ENCODE measurements at places on chromosomes 6 and 20.

GRCh38 chr20:1633535-1633934 is 13.7 kb upstream of the SIRPB1 start:
- H3K27me3 ChIP-seq, result no peaks in the 10 kb centered on the region
- H3K4me1 ChIP-seq, result no peaks in the 10 kb centered on the region
- DNase-seq, result no peak
- no peak overlapping the region for H3K27ac ChIP-seq
- no peak overlapping the region for H3K4me3 ChIP-seq

GRCh38 chr6:39330057-39330456 is 7.6 kb upstream of the KCNK16 start:
- H3K27me3 ChIP-seq, result no peaks in the 10 kb centered on the region
- no peak overlapping the region for H3K4me3 ChIP-seq
- no peak for DNase-seq
- H3K36me3 ChIP-seq, result no peaks in the 10 kb centered on the region
- no peak overlapping the region for H3K27ac ChIP-seq

DNA sequence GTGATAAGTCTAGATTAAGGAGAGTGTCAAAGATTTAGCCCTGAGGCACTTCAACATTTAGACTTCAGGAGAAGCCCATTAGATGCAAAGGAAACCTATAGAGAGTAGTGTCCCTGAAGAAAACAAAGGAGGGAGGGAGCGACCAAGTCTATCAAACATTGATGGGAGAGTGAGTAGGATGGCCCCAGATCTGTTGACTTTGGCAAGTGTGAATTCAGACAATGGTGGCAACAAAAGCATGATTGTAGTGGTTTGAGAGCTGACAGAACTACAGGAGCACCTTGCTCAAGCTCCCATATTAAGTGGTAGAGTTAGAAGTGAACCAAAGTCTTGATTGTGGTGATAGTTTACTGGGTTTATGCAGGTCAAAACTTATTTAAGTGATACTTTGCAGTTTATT is 979 bp upstream of the ABCF1 start:
- H3K27ac ChIP-seq, result peak overlapping the region; percentile 97
- no peak for DNase-seq
- H3K4me1 ChIP-seq, result peaks cover 19% of the 10 kb centered on the region

DNA sequence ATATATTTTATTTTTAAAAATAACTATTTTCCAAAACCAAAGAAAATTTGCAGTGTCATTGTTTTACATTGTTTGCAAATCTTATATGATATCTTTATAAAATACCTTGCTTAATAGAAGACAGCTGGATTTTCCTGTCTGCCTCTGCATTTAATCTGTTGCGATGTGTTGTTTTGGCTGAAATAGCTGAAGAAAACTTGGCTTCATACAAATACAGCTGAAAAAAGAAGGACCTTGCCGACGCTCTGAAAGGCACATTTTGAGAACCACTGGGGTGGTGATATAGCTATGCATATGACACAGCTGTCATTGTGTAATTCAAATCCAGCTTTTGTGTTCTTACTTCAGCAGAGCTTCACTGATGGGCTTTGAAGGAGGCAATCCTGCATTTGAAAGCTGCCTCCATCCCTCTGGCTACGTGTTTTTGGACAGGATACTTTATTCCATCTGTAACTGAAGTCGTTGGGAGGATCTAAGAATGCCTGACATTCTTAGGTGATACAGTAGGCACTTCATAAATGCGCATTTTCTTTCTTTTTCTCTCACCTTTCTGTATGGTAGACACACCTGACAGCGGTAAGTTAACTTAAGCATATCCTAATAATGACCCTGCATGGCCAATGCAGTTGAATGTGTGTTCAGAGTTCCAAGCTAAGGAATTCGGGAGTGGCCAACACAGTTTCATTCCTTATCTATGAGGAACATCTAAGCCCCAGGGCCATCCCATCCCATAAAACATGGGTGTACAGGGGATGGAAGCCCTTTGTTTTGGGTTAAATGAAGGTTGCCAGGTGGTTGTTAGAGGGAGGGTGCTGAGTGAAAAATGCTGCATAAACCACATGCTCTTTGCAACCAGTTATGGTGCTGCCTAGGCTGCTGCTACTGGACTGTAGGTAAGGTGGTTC is 213.0 kb downstream of the TFAP2A start:
- peak overlapping the region; percentile 35 for H3K4me3 ChIP-seq
- H3K27ac ChIP-seq, result peak overlapping the region; percentile 64
- H3K4me1 ChIP-seq, result peaks cover 17% of the 10 kb centered on the region
- H3K27me3 ChIP-seq, result no peaks in the 10 kb centered on the region
- H3K36me3 ChIP-seq, result no peaks in the 10 kb centered on the region

- no peak overlapping the region for H3K27ac ChIP-seq
- peak overlapping the region; percentile 68 for H3K4me3 ChIP-seq
- DNase-seq, result no peak
- peaks cover 12% of the 10 kb centered on the region for H3K4me1 ChIP-seq
- peaks cover 23% of the 10 kb centered on the region for H3K27me3 ChIP-seq
- no peaks in the 10 kb centered on the region for H3K36me3 ChIP-seq
These were observed 1.2 kb downstream of the ACSS1 start for GRCh38 chr20:25056690-25057233.

DNA sequence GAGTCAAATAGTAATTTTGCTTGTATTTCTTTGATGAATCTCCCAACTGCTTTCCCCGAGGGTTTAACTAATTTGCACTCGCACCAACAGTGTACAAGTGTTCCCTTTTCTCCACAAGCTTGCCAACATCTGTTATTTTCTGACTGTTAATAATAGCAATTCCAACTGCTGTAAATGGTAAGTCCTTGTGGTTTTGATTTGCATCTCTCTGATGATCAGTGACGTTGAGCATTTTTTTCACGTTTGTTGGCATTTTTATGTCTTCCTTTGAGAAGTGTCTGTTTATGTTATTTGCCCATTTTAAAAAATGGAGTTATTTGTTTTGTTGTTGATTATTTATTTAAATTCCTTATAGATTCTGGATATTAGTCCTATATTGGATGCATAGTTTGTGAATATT is 399.8 kb upstream of the MAN1A1 start:
- DNase-seq, result no peak
- no peaks in the 10 kb centered on the region for H3K36me3 ChIP-seq
- H3K27ac ChIP-seq, result no peak overlapping the region
- H3K4me1 ChIP-seq, result no peaks in the 10 kb centered on the region
- H3K27me3 ChIP-seq, result no peaks in the 10 kb centered on the region

GRCh38 chr20:24838546-24839535 is 110.2 kb upstream of the CST7 start:
- H3K27ac ChIP-seq, result no peak overlapping the region
- H3K27me3 ChIP-seq, result no peaks in the 10 kb centered on the region
- H3K4me1 ChIP-seq, result peaks cover 7% of the 10 kb centered on the region
- no peak for DNase-seq
- no peaks in the 10 kb centered on the region for H3K36me3 ChIP-seq

GRCh38 chr20:37885593-37886503 is 17.1 kb upstream of the VSTM2L start:
- no peak overlapping the region for H3K27ac ChIP-seq
- H3K27me3 ChIP-seq, result peaks cover 12% of the 10 kb centered on the region
- peaks cover 2% of the 10 kb centered on the region for H3K4me1 ChIP-seq
- DNase-seq, result no peak

DNA sequence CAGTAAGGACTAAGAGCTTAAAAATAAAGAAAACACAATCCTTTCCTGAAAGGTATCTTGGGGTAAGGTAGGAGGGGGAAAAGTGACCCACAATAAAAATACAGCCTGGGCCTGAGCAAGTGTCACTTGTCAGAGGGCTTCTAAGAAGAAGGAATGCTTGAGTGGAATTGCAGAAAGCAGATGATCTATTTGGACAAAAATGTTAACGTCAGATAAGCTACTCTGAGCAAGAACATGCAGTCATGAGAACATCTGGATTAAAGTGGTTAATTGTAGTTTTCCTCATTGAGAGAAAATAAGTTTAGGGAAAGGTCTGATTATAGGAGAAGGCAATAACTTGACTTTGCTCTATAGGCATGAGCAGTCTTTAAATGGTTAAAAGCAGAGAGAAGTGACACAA is 581.9 kb downstream of the HTR1B start:
- H3K27me3 ChIP-seq, result no peaks in the 10 kb centered on the region
- no peaks in the 10 kb centered on the region for H3K4me1 ChIP-seq
- H3K27ac ChIP-seq, result no peak overlapping the region
- no peaks in the 10 kb centered on the region for H3K36me3 ChIP-seq
- no peak for DNase-seq

DNA sequence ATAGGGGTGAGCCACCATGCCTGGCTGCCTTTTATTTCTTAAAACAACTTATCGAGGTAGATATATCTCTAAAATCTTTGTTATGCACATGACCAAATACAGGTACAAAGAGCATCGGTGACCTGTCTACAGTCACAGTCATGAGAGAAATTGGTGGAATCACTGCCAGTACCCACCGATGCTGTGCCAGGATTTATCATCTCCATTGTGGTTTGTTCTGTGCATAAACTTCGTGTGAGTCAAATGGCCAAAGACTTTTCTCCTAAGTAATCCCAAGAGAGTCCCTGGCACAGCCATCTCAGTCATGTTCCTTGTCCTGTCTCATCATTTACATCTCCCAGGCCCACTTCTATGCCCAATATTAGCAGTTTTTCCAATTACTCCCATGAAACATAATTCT is 9.0 kb downstream of the GSTA3 start:
- H3K36me3 ChIP-seq, result no peaks in the 10 kb centered on the region
- DNase-seq, result no peak
- H3K4me1 ChIP-seq, result no peaks in the 10 kb centered on the region
- no peak overlapping the region for H3K4me3 ChIP-seq
- no peaks in the 10 kb centered on the region for H3K27me3 ChIP-seq

DNA sequence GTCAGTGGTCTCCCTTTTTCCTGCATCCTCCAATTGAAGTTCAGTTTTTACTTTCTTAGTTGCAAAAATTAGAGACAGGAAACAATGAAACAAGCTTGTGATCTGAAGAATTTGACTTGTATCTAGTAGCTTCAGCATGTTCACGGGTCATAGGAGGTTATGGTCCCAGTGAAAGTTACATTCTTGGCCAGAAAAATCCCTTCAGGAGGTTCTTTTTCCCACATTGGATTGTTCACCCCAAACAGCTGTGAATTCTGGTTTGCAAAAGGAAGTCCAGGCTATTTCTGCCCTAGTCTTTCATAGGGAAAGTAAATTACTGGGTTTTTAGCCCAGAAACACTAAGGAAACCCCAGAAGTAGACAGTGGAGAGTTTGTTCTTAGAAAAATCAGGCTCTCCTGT is 8.1 kb downstream of the ANKS1A start:
- no peak overlapping the region for H3K27ac ChIP-seq
- no peak overlapping the region for H3K4me3 ChIP-seq
- no peak for DNase-seq
- no peaks in the 10 kb centered on the region for H3K36me3 ChIP-seq
- no peaks in the 10 kb centered on the region for H3K4me1 ChIP-seq

- no peaks in the 10 kb centered on the region for H3K27me3 ChIP-seq
- H3K27ac ChIP-seq, result no peak overlapping the region
- no peak overlapping the region for H3K4me3 ChIP-seq
- no peak for DNase-seq
These were observed 80.6 kb upstream of the NXT1 start for GRCh38 chr20:23269954-23270353.

- H3K4me3 ChIP-seq, result no peak overlapping the region
- H3K36me3 ChIP-seq, result no peaks in the 10 kb centered on the region
- H3K4me1 ChIP-seq, result no peaks in the 10 kb centered on the region
- DNase-seq, result no peak
These were observed 52.8 kb upstream of the CDYL start for GRCh38 chr6:4723383-4723782.

- H3K4me3 ChIP-seq, result no peak overlapping the region
- H3K27me3 ChIP-seq, result no peaks in the 10 kb centered on the region
- no peaks in the 10 kb centered on the region for H3K36me3 ChIP-seq
- H3K27ac ChIP-seq, result no peak overlapping the region
- no peaks in the 10 kb centered on the region for H3K4me1 ChIP-seq
- no peak for DNase-seq
These were observed 179.2 kb downstream of the PKHD1 start for GRCh38 chr6:51908243-51908642.

DNA sequence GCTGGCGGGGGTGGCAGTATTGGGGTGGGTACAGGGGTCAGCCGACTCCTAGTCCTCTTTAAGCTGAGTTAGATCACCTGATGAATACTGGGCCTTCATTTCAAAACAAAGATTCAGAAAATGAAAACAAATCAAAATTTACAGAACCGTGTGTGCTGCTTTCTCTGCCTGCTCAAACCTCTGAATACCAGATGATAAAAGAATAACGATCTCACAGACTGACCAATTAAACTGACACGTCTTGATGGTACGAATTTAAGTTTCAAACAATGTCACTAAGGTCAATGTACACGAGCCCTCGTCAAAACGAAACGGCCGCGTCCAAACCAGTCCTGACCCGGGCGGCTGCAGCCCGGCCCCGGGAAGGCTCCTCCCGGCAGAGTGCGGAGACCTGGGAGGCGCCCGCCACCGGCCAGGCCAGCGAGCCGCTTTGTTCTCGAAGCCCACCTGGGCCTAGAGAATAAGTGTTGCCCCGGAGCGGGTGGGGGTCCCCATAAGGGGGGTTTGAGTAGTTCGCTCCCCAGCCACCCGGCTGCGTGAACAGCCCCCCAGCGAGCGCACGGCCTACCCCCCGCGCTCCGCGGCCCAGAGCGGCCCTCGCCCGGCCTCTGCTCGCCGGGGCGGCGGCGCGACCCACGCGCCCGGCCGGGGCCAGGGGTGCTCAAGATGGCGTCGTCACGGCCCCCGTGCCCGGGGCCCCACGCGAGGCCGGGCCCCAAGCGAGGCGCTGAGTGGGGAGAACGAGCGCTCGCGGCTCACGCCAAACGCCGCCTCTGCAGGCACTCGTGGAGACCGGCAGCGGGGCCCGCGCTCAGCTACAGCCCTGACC is 728 bp downstream of the PSMA7 start:
- H3K4me1 ChIP-seq, result peaks cover 20% of the 10 kb centered on the region
- DNase-seq, result no peak
- peak overlapping the region; percentile 79 for H3K27ac ChIP-seq
- peak overlapping the region; percentile 70 for H3K4me3 ChIP-seq
- H3K27me3 ChIP-seq, result no peaks in the 10 kb centered on the region
- H3K36me3 ChIP-seq, result peaks cover 38% of the 10 kb centered on the region

GRCh38 chr20:23773127-23773526 is 22.4 kb upstream of the CST1 start:
- H3K36me3 ChIP-seq, result no peaks in the 10 kb centered on the region
- H3K4me1 ChIP-seq, result no peaks in the 10 kb centered on the region
- no peaks in the 10 kb centered on the region for H3K27me3 ChIP-seq

DNA sequence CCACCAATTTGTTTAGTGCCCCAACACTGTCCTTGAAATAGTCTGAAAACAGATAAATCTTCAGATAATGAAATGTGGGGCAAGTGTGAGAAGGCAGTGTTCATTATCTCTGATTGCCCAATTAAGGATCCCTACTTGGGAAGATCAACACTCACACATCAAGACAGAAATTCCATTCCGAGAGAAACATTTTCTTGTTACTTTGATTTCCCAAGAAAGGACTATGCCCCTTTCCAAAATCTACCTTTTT is 16.2 kb downstream of the HMGN4 start:
- DNase-seq, result no peak
- H3K4me3 ChIP-seq, result peak overlapping the region; percentile 24
- peak overlapping the region; percentile 15 for H3K27ac ChIP-seq
- peaks cover 20% of the 10 kb centered on the region for H3K4me1 ChIP-seq

- H3K4me3 ChIP-seq, result no peak overlapping the region
- no peak for DNase-seq
- no peak overlapping the region for H3K27ac ChIP-seq
These were observed 42.5 kb downstream of the SLC2A4RG start for GRCh38 chr20:63782051-63782471.
